ENCODE measurements at places on chromosomes 1 and 21.

GRCh38 chr1:7694600-7695496 lies 76.2 kb upstream of the VAMP3 start:
- no peak overlapping the region for H3K27ac ChIP-seq
- no peaks in the 10 kb centered on the region for H3K36me3 ChIP-seq
- H3K4me1 ChIP-seq, result no peaks in the 10 kb centered on the region
- DNase-seq, result no peak

GRCh38 chr1:2982615-2983318 lies 38.5 kb upstream of the ACTRT2 start:
- no peak for DNase-seq
- no peaks in the 10 kb centered on the region for H3K4me1 ChIP-seq
- no peak overlapping the region for H3K4me3 ChIP-seq
- no peak overlapping the region for H3K27ac ChIP-seq
- H3K36me3 ChIP-seq, result no peaks in the 10 kb centered on the region
- no peaks in the 10 kb centered on the region for H3K27me3 ChIP-seq

GRCh38 chr1:164564378-164564777 lies 5.4 kb downstream of the PBX1 start:
- DNase-seq, result no peak
- H3K27me3 ChIP-seq, result no peaks in the 10 kb centered on the region
- H3K27ac ChIP-seq, result no peak overlapping the region
- H3K4me1 ChIP-seq, result peaks cover 10% of the 10 kb centered on the region

DNA sequence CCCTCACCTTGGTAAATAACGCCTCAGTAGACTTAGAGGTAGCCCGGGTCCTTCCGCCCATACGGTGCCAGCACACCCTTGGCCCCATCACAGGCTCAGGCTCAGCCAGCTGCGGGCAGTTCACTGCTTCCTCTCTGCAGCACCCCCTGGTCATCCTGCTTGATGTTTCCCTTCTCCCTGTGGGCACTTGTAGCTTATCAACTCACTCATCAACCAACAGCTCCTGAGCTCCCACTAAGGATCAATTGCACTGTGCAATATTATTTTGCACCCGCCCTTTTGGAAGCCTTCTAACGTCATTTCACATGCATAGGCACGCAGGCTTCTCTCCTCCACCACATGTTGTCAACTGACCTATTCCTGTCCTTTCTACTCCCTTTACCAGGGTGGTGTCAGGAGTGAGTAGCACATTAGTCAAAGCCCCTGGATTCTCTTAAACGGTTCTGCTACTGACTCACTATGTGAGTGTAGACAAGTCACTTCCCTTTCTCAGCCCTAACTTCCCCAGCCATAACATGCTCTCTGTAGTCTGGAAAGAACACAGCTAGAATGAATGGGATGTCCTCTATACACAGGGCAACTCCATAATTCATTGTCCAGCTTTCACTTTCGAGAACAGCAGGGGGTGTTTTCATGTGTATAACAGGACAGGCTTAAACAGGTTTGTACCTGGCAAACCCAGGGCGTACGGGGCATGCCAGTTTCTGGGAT lies 47.1 kb upstream of the IRF2BP2 start:
- H3K27me3 ChIP-seq, result no peaks in the 10 kb centered on the region
- H3K4me3 ChIP-seq, result no peak overlapping the region

- no peak for DNase-seq
- H3K4me1 ChIP-seq, result no peaks in the 10 kb centered on the region
- H3K4me3 ChIP-seq, result no peak overlapping the region
- no peak overlapping the region for H3K27ac ChIP-seq
- no peaks in the 10 kb centered on the region for H3K36me3 ChIP-seq
Observed at GRCh38 chr1:156387870-156388173, 18.8 kb downstream of the RHBG start.

GRCh38 chr1:87144316-87144895 lies 184.3 kb upstream of the LMO4 start:
- H3K27ac ChIP-seq, result no peak overlapping the region
- H3K4me3 ChIP-seq, result no peak overlapping the region
- no peaks in the 10 kb centered on the region for H3K27me3 ChIP-seq
- no peak for DNase-seq

GRCh38 chr1:83065952-83066727 lies 932.8 kb downstream of the TTLL7 start:
- peaks cover 3% of the 10 kb centered on the region for H3K4me1 ChIP-seq
- no peaks in the 10 kb centered on the region for H3K36me3 ChIP-seq
- H3K27ac ChIP-seq, result peak overlapping the region; percentile 2
- no peaks in the 10 kb centered on the region for H3K27me3 ChIP-seq

DNA sequence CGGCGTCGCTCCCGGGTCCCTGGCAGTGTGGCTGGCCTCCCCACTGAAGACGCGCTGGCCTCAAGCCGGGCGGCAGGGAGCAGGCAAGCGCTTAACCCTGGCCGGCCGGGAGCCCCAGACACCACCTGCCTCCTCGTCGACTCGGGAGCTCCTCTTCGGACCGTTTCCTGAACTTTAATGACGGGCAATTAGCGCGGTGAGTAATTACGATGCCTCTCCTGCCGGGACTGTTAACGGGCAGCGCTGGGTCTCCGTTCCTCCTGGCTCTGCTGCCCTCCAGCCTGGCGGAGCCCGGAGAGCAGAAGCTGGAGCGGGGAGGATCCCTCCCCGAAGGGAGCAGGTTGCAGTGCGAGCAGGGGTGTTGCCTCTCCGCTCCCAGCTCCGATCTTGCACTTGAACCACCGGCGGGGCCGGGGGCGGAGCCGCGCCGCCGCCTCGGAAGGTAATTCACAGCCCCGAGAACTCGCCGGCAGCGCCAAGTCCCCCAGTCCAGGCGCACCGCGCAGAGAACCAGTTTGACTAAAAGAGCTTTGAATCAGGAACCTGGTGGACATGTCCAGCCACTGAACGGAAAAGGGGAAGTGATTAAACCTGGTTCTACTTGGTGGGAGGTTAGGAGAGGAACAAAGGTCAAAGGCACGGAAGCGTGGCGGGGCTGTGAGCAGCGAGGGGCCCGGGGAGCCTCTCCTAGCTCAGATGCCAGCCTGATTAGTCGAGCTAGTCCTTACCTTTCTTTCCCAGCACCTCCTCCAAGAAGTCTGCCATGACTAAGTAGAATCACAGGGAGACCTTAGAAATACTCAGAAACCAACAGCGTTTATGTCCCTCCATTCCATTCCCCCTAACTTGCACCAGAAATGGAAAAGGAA lies 18.3 kb upstream of the PLEKHA6 start:
- peak overlapping the region; percentile 88 for H3K27ac ChIP-seq
- H3K4me1 ChIP-seq, result peaks cover 20% of the 10 kb centered on the region
- peaks cover 4% of the 10 kb centered on the region for H3K27me3 ChIP-seq
- no peaks in the 10 kb centered on the region for H3K36me3 ChIP-seq

DNA sequence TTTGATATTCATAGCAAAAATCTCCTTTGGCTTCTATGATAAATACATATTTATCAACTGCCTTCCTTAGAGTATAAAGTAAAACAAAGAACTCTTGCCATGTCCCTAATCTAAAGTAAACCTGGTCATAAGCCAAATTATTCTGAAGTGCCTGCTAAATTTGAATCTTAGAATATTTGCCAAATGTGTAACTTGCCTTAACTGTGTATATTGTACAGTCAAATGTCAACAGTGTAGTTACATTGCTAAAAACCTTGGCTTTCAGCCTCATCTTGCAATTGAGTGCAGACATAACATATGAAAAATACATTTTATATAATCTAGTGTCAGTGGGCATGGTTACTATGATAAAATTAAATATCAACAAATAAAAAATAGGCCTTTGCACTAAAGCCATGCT lies 583.4 kb upstream of the ADAMTS5 start:
- no peaks in the 10 kb centered on the region for H3K36me3 ChIP-seq
- H3K4me3 ChIP-seq, result no peak overlapping the region
- no peaks in the 10 kb centered on the region for H3K4me1 ChIP-seq
- DNase-seq, result no peak
- no peaks in the 10 kb centered on the region for H3K27me3 ChIP-seq

DNA sequence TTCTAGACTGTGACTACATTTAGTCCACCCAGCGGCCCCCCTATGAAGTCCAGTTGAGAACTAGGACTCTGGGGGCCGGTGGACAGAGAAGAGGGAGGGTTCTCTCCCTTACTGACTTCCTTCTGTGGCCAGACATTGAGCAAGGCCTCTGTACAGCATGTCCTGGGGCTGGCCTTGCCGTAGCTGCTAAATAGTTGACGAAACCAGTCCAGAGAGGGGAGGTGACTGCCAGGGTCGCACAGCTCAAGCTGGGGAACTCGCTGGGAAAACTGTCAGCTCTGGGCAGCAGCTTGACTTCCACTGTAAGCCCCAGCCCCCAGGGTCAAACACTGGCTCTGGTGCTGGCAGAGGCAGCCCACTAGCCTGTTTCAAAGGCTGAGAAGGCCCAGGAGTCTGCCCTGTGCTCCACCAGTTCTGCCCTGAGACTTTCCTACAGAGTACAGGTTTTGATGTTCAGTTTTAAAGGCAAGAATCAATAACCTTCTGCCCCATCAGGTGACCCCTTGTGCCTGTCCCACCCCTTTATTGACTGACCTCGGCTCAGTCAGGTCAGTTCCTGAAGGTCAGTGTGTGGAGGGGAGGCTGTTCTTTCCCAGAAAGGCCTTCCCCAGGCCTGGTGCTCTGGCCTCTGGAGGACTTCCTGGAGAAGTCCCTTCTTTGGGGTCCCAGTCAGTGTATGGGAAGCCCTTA lies 14.1 kb downstream of the PCSK9 start:
- H3K4me3 ChIP-seq, result no peak overlapping the region
- H3K27me3 ChIP-seq, result no peaks in the 10 kb centered on the region
- peak overlapping the region; percentile 20 for H3K27ac ChIP-seq
- H3K4me1 ChIP-seq, result peaks cover 4% of the 10 kb centered on the region
- DNase-seq, result no peak

GRCh38 chr1:2523891-2524609 lies 2.3 kb downstream of the PANK4 start:
- no peak overlapping the region for H3K27ac ChIP-seq
- DNase-seq, result no peak
- no peak overlapping the region for H3K4me3 ChIP-seq
- H3K27me3 ChIP-seq, result peaks cover 11% of the 10 kb centered on the region

DNA sequence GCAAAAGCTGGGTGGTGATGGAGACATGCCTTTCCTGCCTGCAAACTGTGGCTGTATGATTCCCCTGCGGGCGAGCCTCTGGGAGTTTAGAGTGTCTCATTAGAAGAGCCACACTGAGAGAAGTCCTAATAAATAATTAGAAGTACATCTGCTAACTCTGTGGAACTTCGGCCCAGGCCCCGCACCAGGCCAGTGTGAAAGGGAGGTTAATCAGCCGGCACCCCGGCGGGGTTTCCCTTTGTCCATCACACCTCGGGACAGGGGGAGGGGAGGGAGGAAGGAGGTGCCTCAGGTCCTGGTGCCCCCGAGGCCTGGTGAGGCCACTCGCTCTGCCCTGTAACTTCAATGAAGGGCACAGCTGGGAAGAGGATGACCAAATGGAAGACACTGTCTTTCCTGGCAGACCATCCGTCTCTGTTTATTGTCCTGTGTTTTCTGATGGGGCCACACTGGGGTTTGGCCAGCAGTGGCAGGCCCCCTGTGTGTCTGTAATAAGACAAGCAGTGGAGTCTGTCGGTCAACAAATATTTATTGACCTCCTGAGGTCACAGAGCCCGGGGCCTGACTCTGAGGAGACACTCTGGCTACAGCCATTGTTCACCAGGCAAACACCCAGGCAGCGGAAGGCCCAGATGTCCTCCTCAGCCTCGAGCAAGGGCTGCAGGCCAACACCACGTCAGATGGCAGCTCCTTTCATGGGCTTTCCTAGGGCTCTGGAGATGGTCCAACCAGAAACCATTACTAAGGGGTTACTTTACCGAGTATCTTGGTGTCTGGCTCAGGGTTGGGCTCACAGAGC lies 267.5 kb upstream of the RAB4A start:
- peaks cover 13% of the 10 kb centered on the region for H3K4me1 ChIP-seq
- peak overlapping the region; percentile 21 for H3K27ac ChIP-seq
- DNase-seq, result peak; percentile 28
- H3K4me3 ChIP-seq, result no peak overlapping the region
- no peaks in the 10 kb centered on the region for H3K27me3 ChIP-seq

GRCh38 chr1:36076979-36077573 lies 6.8 kb upstream of the TEKT2 start:
- H3K4me1 ChIP-seq, result no peaks in the 10 kb centered on the region
- H3K4me3 ChIP-seq, result no peak overlapping the region
- no peaks in the 10 kb centered on the region for H3K36me3 ChIP-seq
- DNase-seq, result no peak
- H3K27me3 ChIP-seq, result no peaks in the 10 kb centered on the region

GRCh38 chr1:59188413-59189213 lies 108.3 kb upstream of the FGGY start:
- no peak for DNase-seq
- H3K27me3 ChIP-seq, result no peaks in the 10 kb centered on the region

DNA sequence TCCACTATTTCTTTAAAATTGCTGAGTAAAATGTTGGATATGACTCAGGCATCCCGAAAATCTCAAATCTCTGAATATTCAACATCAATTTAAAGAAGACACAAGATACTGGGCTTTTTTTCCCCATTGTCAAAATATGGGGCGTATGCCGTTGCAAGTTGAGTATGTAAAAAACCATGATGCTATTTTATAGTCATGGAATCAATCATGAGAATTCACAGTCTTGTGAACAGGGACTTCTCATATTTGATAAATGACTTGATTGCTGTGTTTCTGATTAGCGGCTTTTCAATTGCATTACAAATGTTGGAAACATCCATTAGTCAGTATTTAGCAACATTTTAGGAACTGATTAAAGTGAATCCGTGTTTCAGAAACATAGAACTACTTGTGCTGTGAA lies 45.3 kb downstream of the SETD4 start:
- H3K4me3 ChIP-seq, result no peak overlapping the region
- no peaks in the 10 kb centered on the region for H3K27me3 ChIP-seq
- H3K27ac ChIP-seq, result no peak overlapping the region
- DNase-seq, result no peak

GRCh38 chr21:43974791-43975468 lies 37.2 kb upstream of the TRAPPC10 start:
- H3K27me3 ChIP-seq, result no peaks in the 10 kb centered on the region
- no peaks in the 10 kb centered on the region for H3K36me3 ChIP-seq
- no peak for DNase-seq
- H3K4me1 ChIP-seq, result no peaks in the 10 kb centered on the region

- H3K4me1 ChIP-seq, result no peaks in the 10 kb centered on the region
- no peak overlapping the region for H3K27ac ChIP-seq
- DNase-seq, result no peak
- H3K27me3 ChIP-seq, result no peaks in the 10 kb centered on the region
- no peak overlapping the region for H3K4me3 ChIP-seq
- no peaks in the 10 kb centered on the region for H3K36me3 ChIP-seq
Observed at GRCh38 chr1:188642704-188643103, 1814.0 kb downstream of the PLA2G4A start.

GRCh38 chr1:208279826-208280588 lies 35.8 kb upstream of the PLXNA2 start:
- H3K4me3 ChIP-seq, result no peak overlapping the region
- no peaks in the 10 kb centered on the region for H3K36me3 ChIP-seq
- no peaks in the 10 kb centered on the region for H3K4me1 ChIP-seq
- no peak for DNase-seq
- H3K27me3 ChIP-seq, result peaks cover 15% of the 10 kb centered on the region

DNA sequence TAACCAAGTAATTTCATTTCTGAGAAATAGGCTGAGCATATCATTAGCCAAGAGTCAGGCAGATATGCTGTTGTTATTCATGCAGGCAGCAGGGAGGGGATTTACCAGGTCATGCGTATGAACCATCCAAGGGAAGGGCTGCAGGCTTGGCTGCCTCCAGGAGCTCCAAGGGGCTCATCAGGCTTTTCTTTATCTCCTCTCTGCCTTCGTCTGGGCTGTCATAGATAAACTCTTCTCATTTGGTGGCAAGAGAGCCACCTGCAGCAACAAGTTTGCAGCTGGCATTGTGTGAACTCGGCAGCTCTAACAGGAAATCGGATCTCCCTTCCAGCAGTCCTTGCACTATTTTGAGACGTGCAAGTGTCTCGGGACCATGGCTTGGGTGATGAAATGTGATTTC lies 7.5 kb downstream of the CCDC27 start:
- no peaks in the 10 kb centered on the region for H3K27me3 ChIP-seq
- DNase-seq, result no peak
- H3K36me3 ChIP-seq, result no peaks in the 10 kb centered on the region
- no peak overlapping the region for H3K4me3 ChIP-seq
